Mammary epithelial cell (primary cell): ENCODE measurements at places on chromosomes 12 and 14. TPM values are rescaled to one million over a fixed set of nuclear protein-coding genes. Genes with fewer than 3 reads are reported as not detected.

- no peak for DNase-seq
Measured at GRCh38 chr14:24071836-24072430, 571 bp downstream of the CPNE6 start.

- no peak for DNase-seq
Measured at GRCh38 chr14:80278293-80279023, 67.2 kb upstream of the DIO2 start.

DNA sequence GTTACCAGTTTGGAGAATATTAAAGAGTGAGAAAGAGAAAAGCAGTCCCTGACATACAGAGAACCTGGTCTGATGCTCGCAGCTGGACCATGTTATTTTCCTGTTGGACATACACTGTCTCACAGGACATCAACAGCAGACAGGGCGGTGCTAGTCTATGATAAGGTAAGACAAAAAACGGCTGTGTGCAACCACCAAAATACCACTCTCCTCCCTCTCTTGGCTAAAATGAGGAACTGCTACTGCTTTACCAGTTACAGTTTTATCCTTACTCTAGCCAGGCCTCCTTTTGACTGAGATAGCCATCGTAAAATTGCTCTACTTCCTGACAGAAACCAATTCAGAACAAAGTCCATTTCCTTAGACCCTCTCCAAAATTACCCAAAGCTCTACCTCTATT lies 47.0 kb upstream of the ERGIC2 start:
- no peak for DNase-seq

GRCh38 chr14:20798318-20798717 lies 4.3 kb downstream of the RNASE1 start:
- no peak for DNase-seq

GRCh38 chr12:46209170-46209569 lies 59.7 kb downstream of the SLC38A1 start:
- peak; percentile 55 for DNase-seq

Gene CIROP
- polyA plus RNA-seq, result not detected

Gene MIP
- polyA plus RNA-seq, result 0.06 TPM

Gene REM2
- 0.09 TPM for polyA plus RNA-seq

Gene WNT1
- polyA plus RNA-seq, result not detected
